Stimulated activated naive CD4-positive, alpha-beta T cell treated with Interleukin-2 at 50 U/mL for 16 hours (primary cell): ENCODE measurements at places on chromosomes 12 and 14.
A peak's percentile ranks its signal among the peaks of the same experiment; 100 is the strongest.

GRCh38 chr12:71214511-71215285 lies 56.9 kb upstream of the TSPAN8 start:
- DNase-seq = no peak

DNA sequence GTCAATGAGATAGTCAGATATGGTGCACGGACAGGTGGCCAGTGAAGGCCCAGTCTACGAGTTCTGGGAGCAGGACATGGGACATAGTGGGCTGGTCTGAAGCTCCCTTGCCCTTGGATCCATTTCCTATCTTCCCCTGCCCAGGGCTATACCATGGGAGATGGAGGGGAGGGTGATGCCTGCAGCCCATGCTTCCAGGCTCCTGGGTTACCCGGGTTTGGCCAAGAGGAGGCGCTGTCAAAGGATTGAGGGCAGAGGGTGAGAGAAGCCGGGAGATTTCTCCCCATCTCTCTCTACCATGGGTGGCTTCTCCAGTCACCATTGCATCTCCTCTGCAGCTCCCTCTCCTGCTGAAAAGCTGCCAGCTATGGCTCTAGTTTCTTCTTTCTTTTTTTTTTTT lies 52.8 kb upstream of the LHX5 start:
- no peak for DNase-seq

DNA sequence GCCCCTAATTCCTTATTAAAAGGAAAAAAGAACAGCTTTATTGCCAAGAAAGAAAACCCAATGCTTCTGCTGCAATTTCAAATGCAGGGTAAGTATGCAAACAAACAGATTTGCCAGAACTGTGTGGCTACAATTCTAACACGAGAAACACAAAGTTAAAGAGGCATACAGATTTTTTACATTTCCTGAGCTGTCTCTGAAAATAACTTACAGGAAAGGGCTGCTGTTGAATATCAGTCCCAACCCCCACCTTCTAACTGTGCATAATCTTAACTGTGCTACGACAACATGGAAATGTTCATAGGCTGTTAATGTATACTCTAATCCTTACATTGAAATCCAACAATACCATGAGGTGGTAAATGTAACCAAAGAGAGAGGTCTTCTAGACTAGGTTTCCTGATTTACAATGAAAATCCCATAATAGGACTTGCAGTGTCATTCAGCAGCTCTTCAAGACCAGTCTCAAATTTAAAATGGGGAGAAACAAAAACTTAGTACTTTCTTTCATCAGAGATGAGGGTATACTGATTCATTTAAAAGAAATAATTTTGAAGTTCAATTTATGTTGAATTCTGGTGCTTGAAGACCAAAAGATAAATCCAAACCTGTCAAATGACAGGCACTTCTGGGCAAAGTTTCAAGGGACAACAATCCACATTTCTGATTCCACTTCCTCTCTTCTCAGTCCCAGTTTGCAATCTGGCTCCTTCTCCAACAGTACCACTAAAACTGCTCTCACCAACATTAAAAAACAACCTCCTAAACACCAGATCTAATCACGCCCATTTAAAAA lies 14.4 kb downstream of the FGD6 start:
- DNase-seq = no peak

DNA sequence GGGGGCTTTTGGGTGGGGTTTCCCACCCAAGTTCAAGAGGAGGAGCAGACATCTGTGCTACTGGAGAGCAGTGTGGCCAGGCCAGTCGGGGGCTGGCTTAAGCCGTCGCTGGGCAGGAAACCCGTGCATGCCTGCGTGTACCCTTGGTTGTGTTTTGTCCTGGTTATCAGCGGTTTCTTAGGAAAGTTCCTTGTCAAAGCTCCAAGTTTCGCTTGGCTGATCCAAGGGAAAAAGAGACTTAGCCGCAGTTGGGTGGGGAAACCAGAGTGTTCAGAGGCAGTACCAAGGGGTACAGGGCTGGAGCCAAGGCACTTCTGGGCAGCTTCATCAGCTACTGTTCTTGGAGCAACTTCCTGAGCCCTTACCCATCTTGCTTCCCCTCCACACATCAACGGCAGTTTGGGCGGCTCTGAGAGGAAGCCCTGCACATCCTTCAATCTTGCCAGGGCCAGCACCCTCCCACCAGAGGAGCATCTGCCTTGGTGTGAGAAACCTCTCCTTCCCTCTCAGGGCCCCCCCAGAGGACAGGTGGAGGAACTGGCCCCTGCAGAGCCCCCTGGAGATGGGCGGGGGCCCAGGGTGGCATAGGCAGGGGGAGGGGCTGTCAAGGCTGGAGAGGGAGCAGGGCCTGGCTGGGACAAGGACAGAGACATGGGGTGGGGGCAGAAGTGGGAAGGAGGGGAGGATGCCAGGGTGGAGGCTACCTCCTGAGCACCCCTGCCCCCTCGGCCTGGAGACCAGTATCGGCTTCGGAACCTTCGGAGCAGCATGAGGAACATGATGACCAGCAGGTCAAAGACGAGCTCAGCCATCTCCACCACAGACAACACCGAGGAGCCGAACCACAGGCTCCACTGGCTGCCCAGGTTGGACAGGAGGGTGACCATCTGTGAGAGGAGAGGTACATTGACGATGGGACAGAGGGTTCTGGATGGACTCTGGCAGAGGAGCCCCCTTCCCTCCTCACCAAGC lies 5.8 kb upstream of the TNFRSF1A start:
- DNase-seq = no peak

- DNase-seq = no peak
Measured at GRCh38 chr12:67484791-67485480, 163.6 kb upstream of the DYRK2 start.

DNA sequence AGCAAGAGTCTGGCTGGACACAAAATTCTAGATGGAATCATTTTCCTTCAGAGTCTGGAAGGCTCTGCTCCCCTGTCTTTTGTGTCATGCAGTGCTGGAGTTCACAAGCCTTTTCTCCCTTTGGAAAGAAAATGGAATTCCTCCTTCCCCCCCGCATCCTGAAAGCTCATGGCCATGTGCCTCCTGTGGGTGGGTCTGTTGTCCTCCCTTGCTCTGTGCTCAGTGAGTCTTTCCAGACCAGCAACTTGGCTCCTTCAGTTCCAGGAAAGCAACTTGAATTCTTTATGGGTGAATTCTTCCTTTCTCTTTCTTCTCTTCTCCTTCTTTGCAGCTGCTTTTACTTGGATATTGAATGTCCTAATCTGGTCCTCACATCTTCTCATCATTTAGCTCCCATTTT lies 70.2 kb downstream of the TUNAR start:
- no peak for DNase-seq

DNA sequence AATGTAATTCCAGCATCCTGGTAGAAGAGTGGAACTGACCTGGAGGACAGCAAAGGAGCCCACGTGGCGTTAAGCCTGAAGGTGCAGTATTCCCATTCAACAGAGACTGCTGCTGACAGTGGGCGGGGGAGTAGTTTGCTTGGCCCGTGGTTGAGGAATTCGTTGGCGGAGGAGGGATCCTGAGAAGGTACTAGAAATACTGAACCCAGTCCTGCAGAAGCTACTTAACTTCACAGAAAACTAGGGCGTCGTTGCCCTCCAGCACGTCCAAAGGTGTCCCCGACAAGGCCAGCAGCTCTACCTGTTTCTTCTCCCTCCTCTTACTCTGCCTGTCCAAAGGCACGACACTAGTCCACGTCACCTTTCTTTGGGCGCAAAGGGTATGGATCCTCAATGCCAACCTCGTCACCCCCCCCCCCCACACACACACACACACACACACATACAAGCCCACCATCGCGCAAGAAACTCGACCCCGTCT lies 303 bp downstream of the PUS7L start:
- DNase-seq = peak; percentile 25

GRCh38 chr14:76729953-76730505 lies 31.2 kb upstream of the VASH1 start:
- no peak for DNase-seq

DNA sequence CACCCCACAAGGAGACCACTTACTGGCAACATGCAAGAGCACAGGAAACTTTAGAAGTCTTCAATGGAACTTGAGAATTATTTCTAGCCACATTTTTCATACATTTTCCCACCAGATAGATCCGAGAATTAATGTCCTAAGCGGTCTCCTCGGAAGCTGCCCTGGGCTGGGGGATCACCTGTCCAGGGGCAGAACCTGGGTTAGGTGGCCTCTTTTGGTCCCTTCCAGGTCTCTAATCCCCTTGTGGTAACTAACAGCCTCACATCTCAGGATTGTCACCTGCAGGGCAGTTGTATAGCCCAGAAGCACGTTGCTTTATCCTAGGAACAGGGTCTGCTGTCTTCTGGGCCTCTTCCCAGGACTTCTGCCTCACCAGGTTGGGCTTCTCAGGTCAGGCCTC lies 38.7 kb upstream of the PRMT8 start:
- no peak for DNase-seq
